ENCODE measurements at places on chromosomes 3 and 15. TPM values are rescaled to one million over a fixed set of nuclear protein-coding genes. Genes with fewer than 3 reads are reported as not detected.

The PLSCR5 gene
- total RNA-seq: not detected

The RBP2 gene
- not detected for total RNA-seq

The RNU5B-1 gene
- total RNA-seq: not detected

The SLC9C1 gene
- total RNA-seq: 0.41 TPM

The ACP3 gene
- 0.62 TPM for total RNA-seq

The COLQ gene
- total RNA-seq: 1.00 TPM

The AHSG gene
- total RNA-seq: not detected

The ACSBG1 gene
- 3.9 TPM for total RNA-seq

The FOXB1 gene
- total RNA-seq: 32.7 TPM

The VGLL3 gene
- total RNA-seq: 1.5 TPM

The MESP1 gene
- total RNA-seq: 1.6 TPM

The PGBD4 gene
- 0.69 TPM for total RNA-seq

The IGSF11 gene
- 0.89 TPM for total RNA-seq

DNA sequence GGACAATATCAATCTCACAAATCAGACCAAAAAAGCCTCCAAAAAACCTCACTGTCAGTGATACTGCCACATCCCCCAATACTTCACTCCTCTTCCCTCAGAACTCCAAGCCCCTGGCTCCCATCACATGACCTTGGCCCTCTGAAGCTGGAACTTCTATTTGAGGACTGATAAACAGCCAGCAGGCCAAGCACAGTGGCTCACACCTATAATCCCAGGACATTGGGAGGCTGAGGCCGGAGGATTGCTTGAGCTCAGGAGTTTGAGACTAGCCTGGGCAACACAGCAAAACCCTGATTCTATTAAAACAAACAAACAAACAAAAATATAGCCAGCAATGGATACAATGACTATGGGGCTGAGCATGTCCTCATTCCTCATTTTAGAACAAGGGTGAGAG is 55.2 kb downstream of the MAP4 start:
- DNase-seq: no peak

DNA sequence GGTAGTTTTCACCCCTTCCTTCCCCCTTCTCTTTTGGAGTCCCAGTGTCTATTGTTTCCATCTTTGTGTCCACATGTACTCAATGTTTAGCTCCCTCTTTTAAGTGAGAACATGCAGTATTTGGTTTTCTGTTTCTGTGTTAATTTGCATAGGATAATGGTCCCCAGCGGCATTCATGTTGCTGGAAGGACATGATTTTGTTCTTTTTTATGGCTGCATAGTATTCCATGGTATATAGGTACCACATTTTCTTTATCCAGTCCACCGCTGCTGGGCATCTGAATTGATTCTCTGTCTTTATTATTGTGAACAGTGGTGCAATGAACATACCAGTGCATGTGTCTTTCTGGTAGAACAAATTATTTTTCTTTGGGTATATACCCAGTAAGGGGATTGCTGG is 7.7 kb upstream of the HDGFL3 start:
- no peak for DNase-seq

GRCh38 chr3:11386465-11387113 is 114.4 kb downstream of the ATG7 start:
- DNase-seq: no peak

DNA sequence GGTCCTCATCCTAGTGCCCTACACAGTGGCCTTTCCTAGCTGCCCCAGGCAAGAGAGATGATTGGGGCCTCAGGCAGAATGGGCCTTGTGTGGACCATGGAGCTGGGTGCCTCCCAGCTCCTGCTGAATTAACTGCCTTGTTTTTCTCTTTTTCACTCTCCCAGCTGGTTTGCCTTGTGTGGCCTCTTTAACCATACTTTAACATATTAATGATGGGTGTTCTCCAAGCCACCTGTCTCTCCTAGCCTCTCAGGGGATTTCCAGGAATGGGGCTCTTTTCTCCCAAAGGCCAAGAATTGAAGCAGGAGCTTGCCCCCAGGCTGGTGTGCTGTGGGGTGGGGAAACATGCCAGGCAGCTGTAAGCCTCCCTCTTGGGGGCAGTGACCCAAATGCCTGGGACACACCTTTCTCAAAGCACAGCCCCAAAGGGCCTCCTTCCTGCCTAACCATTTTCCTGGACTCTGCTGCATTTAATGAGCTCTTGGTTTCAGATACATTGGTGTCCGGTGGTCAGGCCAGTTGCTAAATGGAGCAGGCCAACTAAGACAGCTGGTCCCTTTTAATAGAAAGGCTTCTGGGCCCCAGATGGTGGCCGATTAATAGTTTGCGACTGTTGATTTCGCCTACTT is 5.6 kb downstream of the ALPK3 start:
- no peak for DNase-seq

DNA sequence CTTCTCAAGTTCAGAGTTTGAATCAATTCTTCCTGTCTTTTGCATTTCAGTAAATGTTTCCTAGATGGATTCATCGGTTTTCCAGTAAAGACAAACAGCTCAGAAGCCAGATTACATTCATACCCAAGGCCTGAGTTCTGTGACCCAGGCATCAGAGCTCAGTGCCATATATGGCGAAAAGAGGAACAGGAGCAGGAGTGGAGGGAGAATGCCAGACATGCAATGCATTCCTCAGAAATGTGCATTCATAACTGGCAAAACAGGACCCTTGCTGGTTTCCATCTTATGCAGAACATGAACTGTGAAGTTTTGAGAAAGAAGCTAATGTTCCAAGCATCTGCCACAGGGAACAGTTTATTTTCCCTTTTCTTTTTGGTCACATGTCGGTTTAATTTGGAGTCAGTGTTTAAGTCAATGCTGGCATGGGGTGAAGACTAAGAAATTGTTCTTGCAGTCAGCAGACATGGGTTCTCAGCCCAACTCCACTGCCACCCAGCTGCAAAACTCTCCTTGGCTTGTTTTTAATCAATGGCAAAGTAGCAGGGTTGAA is 116.5 kb downstream of the LPP start:
- no peak for DNase-seq

- no peak for DNase-seq
These were observed 34.6 kb upstream of the ROPN1 start for GRCh38 chr3:124026516-124026915.

- DNase-seq: no peak
These were observed 107.7 kb upstream of the CADPS start for GRCh38 chr3:62982795-62983455.

DNA sequence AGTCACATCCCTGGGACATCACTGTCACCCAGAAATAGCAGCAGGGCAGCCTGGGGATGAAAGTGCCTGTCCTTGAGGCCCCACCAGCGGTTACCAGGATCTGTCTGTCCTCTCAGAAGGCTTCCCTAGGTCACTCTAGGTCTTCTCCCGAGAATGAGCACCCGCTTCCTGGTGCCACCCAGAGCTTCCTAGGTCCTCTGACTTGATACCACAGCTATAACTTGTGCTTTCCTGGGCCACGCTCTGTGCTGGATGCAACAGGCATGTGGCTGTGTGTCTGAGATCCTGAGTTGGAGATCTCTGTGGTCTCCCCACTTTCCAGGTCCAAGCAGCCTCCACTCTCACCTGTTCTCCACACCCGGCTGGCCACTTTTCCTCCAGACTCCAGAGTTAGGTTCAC is 25.8 kb downstream of the ARNT2 start:
- no peak for DNase-seq

DNA sequence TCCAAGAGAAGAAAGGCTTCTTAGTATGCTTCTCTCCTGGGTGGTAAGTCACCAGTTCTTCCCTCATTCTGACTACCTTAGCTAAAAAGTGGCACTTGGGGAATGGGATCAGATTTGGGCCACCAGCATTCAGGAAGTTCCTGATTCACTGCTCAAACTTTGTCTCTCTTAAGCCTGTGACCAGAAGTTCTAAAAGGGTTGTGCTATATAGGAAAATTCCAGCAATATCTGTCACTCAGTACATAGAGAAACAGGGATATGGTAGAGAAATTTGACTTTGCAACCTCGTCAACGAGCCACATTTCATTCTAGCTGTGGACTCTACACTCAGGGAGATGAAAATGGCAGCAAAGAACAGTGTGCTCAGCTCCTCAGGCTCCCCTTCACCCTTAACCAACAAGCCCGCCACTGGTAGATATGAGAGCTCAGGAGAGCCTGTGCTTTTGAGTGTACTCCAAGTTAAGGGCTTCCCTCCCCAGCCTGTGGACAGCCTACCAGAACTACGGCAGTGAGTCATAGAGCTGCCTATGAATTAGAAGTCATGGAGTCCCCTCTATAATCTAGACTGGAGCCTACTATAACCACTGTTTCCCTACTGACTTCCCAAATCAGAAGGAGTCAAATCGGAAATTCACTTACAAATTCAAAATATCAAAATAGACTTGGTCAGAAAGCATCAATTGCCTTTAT is 52.6 kb upstream of the MYO5C start:
- no peak for DNase-seq

DNA sequence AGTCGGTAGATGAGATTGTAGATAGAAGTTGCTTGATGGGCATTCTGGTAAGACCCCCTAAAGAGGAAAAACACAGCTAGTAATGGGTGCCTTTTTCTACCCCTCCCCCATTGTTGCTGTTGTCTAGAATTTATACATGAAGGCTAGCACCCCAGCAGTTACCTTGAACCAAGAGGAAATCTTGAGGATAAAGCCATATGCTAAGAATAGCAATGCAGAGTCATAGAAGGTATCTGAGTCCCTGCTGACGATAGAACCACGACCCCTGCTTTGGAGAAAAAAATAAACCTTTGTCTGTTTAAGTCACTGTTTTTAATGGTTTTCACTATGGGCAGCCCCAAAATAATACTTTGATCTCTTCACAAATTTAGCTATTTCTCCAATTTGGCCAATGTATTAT is 162.6 kb downstream of the THRB start:
- DNase-seq: no peak

- no peak for DNase-seq
These were observed 53.2 kb upstream of the MCF2L2 start for GRCh38 chr3:183481582-183481981.

- DNase-seq: no peak
These were observed 52.7 kb upstream of the P3H2 start for GRCh38 chr3:190173426-190173825.

DNA sequence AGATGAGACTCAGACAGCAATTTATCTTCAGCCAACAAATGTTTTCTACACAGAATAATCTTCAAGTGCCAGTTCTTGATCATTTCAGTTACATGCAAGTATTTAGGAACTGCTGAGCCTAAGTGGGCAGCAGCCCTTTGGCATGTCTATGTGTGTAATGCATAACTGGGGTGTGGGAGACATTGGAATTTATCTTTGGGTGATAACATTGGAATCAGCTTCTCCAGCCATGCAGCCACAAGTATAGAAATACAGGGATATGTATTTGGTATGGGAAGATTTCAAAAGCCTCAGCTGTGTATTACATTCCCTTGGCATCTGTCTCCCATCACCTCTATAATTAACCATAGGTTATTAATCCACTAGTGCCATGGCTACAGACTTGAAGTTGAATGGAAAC is 63.4 kb upstream of the FOXP1 start:
- no peak for DNase-seq

DNA sequence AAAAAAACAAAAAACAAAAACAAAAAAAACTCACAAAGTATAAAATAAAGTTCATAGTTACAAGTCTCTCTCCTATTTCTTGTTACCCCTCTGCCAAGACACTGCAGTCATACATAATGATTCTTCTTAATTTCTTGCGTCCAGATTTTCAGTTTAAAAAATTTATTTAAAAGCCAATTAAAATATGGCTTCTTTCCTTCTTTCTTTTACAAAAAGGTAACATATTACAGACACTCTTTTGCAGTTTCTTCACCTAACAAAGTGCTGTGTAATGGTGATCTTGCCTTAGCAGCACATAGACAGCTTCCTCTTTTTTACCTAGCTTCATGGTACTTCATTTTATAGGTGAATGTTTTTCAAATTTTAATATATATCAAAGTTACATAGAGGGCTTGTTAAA is 136.1 kb upstream of the SGO1 start:
- no peak for DNase-seq

DNA sequence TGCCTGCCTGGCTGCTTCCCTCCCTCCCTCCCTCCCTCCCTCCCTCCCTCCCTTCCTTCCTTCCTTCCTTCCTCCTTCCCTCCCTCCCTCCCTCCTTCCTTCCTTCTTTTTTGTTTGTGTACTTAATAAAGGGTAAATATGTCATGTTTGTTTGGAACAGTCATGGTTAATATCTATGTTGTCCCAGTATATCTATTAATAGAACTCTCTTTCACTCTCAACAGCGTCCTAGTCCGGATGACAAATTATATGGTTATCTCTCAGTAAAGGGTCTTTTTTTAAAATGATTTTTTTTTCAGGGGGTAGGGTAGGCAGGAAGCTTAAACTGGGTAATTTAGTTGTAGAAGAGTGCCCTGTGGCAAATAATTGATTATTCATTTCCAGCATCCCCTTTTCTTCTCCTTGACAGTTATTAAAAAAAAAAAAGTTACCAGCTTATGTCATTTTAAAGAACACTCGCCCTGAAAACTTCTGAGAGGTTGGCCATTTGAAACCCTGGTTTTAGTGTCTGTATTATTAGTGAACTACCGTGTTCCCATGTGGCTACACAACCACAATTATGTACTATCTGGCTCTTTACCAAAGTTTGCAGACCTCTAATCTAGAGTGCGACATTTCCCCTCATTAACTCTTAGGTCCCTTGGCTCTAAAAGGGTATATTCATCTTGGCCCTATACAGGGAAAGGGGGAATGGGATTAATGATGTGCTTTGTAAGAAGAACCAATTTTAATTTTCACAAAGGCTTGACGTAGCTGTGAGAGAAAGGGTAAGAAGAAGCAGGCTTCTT is 13.7 kb downstream of the TAGLN3 start:
- DNase-seq: no peak

DNA sequence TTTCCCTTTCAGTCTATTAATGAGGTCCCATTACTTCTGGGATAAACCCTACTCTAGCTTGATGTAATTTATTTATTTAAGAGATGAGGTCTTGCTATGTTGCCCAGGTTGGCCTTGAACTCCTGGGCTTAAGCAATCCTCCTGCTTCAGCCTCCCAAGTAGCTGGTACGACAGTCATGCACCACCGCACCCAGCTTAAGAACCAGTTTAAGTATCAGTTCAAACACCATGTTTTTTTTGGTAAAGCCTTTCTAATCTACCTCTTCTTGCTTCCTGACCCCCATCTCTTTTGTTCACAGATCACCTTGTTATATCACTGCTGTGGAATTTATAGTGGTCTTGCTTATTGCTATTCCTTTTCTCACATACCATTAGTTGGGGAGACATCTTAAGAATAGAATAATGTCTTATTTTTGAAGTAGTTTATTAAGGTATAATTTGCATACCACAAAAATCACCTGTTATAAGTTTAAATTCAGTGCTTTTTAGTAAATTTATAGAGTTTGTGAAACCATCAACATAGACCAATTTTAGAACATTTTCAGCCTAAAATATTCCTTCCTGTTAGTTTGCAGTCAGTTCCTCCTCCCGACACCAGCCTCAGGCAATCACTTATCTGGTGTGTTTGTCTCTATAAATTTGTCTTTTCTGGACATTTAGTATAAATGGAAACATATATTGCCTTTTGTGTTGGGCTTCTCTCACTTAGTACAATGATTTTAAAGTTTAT is 257.9 kb downstream of the PDCD6IP start:
- DNase-seq: no peak

GRCh38 chr15:93070132-93070531 is 18.9 kb downstream of the RGMA start:
- peak; percentile 45 for DNase-seq
